Uterus (tissue), 4 donors: ENCODE measurements at places on chromosomes 1 and 21. TPM values are rescaled to one million over a fixed set of nuclear protein-coding genes. Genes with fewer than 3 reads are reported as not detected.
A peak's percentile ranks its signal among the peaks of the same experiment; 100 is the strongest.

GRCh38 chr1:203450479-203451149, 25.0 kb upstream of the PRELP start:
- no peak for DNase-seq

UMODL1 gene
- not detected for total RNA-seq

DNA sequence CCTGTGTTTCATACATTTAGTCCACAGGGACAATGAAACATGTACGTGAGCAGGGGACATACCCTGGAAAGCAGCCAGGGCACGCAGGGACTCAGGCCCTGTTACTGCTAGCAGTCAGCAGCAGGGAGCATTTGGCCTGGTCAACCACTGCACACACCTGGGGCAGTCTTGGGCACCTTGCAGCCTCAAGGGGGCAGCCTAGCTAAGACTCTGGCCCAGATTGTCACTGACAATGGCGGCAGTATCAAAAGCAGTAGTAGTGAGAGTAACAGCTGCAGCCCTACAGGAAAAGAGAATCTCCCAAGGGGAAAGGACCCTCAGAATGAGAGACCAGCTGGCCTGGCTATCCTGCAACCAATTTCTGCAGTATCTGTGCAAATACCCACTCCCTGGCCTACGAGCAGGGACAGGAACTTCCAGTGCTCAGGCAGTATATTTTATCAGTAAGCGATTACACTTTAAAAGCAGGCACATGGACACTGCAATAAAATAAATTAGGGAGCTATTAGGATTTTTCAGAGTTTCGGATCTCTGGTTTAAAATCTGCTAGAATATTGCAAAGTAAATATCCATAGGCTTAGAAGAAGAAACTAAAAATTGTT, 475.6 kb downstream of the LTN1 start:
- peak; percentile 33 for DNase-seq

DNA sequence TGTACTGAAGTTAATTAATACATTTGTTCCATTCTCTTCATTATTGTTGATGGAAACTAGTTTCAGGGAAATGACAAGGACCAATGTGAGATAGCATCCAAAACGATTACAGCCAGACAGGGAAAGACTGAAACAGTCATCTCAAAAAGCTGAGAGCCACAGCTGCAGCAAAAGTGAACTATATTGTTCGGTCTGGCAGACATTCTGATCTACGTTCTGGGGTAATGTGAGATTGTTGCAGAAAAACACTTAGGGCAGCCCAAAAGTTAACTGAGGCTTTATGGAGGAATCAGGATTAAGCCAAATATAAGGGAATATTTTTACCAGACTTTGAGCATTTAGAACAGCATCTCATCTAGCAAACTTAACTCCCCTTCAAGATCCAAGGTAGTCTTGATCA, 112.9 kb downstream of the LRRC40 start:
- no peak for DNase-seq

DNA sequence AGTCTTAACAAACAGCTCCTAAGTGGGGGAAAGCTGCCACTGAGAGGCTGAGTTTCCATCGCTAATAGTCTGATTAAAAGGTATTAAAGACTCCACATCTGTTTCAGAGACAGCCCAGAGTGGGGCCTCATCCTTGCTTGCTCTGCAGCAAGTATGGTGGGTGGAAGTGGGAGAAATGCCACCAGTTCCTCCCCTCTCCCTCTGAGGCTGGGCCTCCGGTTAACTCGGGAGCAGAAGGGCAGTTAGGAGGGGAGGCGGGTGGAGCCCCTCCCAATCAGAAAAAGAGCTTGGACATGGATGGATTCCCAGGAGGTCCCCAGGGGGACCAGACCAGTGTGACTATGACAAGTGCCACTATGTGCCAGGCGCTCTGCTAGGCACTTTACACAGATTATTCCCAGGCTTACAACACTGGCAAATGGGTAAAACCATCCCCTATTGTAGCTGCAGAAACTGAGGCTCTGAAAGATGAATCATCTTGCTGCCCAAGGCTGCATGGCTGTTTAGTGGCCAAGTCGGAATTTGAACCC, 11.4 kb upstream of the ASCL5 start:
- DNase-seq: no peak

DNA sequence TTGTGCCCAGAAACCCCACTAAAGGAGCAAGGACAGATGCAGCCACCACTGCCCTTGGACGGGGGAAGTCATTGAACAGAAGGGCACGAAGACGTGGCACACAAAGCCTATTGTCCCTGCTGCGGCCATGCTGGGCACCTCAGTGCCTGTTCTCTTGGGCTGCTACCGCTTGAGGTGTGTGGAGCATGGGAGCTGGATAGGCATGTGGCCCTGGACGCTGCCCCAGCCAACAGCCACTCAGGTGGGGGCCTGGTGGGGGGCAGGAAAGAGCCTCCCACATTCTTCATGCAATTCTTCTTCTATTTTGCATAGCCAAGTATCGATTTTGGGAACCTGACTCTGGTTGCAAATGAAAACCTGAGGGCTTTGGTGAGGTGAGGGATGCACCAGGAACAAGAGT, 337.2 kb downstream of the RPS6KC1 start:
- DNase-seq: no peak

- DNase-seq: no peak
These were observed 797.6 kb downstream of the ADGRL2 start for GRCh38 chr1:82598337-82598736.

DNA sequence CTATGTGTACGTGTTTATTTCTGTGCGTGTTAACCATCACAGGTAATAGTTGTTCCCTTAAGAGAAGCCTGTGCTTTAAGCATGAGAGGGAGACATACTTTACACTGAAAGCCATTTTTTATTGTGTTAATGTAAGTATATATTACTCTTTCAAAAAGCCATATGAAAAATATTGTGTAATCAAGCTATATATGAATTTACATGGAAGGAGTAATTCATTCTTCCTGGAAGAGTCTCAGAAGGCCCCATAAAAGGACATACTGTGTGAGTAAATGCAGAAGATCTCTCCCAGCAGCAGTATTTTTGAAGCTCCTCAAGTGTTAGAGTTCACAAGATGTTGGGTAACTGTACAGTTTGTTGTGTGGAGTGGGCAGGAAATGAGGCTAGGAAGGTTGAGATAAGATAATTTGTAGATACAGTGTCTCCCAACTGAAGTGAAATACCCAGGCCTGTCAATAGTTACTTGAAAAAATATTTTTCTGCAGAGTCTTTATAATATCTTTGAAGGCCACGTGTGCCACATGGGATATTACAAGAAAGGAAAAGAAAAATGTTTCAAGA, 138.3 kb downstream of the PTGER3 start:
- no peak for DNase-seq

RWDD3 gene
- 4.1 TPM for total RNA-seq

DNA sequence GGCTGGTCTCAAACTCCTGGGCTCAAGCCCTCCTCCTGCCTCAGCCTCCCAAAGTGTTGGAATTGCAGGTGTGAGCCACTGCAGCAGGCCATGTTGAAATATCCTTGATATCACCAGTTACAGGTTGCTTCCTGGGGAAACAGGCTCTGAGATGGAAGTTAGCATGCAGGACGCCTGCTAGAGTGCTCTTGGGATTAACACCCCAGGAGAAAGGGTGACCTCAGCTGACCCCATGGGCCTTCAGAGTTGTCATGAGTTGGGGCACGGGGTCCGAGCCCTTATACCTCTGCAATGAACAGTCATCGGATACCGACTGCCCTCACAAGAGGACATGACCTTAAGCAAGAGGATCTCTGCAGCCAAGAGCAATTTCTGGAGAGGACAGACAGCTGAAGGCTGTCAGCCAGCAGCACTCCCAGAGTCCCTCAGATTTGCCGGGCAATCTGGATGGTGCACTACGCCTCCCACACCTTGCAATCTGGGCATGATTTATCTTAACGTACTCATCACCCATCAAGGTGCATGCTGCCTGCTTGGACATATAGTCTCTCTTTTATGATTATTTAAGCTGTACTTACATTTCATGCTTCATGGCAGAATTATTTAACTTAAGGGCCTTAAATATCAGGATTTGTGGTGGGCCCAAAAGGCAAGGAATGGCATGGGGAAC, 134.6 kb downstream of the ADSS2 start:
- no peak for DNase-seq

DNA sequence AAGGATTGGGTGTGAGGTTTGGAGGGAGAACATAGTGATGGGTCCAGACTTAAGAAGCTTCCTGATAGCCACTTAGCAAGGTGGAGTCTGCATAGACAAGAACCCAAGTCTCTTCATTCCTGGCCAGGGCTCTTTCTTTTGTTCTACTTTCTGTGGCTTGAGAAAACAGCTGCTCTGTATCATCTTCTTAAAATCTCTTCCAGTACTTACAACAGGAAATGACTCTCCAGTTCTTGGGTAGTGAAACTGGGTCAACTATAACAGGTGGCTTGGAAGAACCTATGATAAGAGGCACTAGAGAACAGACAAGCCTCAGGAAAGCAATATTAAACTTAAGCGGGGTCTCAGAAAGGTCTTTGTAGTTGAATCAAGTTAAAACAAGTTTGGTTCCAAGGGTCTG, 148.1 kb upstream of the USP24 start:
- no peak for DNase-seq

- no peak for DNase-seq
These were observed 68.8 kb downstream of the JMJD4 start for GRCh38 chr1:227666286-227666685.

DSTYK gene
- 9.2 TPM for total RNA-seq

DNA sequence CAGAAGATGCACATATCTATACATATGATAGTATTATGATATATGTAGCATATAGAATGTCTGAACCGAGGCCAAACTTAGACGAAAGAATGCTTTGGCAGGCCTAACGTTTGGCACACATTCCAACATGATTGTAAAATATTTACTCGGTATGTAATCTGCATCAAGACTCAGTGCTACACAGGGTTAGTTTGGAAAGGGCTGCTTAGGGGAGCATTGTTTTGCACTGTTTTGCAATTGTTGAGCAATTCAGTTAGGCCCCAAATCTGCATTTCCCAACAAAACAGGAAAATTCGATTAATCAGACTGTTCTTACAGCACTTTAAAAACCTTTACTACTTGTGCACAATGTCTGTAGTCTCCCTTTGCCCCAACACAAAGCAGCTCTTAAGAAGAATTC, 216.0 kb upstream of the NEGR1 start:
- no peak for DNase-seq

DNA sequence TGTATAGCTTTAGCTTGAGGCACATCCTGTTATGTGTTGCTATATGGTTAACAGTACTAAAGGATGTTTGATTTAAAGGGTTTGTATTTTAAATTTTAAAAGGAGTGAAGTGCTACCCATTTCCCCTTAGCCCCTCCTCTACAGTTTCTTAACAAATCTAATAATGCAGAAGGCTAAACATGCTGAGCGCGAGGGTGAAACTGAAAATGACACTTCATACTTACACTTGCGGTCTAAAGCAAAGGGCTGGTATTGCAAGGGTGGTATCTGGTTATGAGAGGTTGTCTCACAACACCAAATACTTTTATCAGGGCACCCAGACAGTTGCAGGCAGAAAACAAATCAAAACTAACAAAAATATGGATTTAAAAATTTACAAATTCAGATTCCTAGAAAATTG, 172.3 kb downstream of the SIPA1L2 start:
- DNase-seq: no peak

KCNN3 gene
- 7.1 TPM for total RNA-seq

DNA sequence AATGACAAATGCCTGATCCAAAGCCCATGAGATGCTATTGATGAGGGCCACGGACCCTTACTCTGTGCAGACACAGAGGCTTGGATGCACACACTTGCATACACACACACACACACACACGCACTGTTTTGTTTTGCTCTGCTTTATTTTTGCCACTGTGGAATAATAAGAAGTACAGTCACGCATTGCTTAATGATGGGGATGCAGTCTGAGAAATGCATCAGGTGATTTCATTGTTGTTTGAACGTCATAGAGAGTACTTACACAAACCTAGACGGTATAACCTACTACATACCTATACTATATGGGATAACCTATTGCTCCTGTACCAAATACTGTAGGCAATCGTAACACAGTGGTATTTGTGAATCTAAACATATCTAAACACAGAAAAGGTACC, 104.4 kb downstream of the RHOU start:
- DNase-seq: no peak

- DNase-seq: peak; percentile 71
These were observed 1.5 kb upstream of the S100A14 start for GRCh38 chr1:153617663-153618062.

TPTE gene
- total RNA-seq: not detected

DNA sequence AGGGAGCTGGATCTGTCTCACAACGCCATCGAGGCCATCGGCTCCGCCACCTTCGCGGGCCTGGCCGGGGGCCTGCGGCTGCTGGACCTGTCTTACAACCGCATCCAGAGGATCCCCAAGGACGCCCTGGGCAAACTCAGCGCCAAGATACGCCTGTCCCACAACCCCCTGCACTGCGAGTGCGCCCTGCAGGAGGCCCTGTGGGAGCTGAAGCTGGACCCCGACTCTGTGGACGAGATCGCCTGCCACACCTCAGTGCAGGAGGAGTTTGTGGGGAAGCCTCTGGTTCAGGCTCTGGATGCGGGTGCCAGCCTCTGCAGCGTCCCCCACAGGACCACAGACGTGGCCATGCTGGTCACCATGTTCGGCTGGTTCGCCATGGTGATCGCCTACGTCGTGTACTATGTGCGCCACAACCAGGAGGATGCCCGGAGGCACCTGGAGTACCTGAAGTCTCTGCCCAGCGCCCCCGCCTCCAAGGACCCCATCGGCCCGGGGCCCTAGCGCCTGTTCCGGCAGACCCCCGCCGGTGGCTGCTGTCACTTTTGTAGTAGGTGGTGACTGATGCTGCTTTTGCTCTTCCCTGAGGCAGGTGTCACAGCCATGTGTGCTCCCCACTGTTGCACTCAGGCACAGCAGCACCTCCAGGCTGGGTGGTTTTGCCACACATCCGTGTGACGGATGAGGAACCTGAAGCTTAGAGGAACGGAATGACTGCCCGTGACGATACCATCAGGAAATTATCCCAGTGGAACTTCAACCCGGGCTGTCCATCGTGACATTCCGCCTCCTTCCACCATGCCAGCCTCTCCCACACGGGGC, 1.8 kb downstream of the LRRC3 start:
- DNase-seq: no peak

SLC2A5 gene
- total RNA-seq: 1.1 TPM

DNA sequence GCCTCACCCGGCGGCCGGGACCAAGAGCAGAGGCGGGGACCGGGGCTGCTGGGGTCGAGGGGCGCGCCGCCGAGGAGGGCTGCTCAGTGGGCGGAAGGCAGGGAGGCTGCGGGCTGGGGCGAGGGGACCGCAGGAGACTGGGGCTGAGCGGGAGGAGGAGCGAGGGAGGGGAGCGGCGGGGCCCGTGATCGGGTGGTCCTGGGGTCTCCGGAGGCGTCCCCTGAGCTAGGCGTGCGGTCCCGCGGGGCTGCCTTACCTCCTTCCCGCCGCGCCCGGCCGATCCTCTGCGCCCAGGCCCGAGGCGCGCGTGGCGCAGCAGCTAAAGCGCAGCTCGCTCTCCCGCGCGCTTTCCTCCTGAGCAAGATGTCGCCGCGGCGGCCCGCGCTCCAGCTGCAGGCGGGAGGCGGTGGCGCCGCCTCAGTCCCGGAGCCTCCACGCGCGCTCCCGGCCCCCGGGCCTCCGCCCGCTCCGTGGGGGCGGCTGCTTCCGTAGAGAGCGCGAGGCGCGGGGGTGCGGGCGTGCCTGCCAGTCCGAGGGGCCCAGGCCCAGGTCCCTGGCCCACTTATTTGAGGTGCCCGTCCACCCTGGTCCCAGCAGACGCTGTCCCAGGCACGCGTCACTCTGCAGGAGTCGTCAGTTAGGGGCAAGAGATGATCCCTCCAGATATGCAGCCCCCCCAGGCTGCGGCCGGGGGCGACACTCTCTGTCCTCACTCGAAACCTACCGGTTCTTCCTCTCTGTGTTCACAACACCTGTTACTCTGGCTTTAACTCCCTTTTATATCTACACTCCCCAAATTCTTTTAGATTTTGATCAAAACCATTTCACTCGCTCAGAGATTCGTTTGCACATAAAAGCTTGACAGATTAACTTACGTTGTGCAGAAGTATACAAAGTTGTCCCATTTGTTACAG, at the start of gene CCSAP:
Gene CCSAP (minus strand): TSS at position 392 of the 914 bp plus-strand sequence. CDS start 582 bp downstream, outside the sequence.
- DNase-seq: peak; percentile 57
